ENCODE measurements at places on chromosomes 6 and 20.

DNA sequence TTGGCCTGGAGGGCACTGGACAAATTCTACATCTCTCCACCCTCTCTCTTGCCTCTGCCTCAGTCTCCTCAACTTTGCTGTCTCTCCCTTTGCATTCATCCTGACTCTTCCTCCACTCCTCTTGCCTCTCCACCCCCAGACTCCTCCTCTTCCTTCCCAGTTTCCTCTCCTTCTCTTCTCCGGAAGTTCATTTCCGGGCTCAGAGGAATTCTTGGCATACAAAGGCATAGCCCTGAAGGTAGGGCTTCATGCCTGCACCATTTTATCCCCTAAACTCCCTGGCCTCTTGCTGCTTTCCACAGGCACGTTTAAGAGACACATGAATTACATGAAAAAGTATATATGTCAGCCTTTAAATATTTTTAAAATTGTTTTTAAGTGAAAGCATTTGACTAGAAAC is 10.6 kb downstream of the BFSP1 start:
- no peak for DNase-seq

DNA sequence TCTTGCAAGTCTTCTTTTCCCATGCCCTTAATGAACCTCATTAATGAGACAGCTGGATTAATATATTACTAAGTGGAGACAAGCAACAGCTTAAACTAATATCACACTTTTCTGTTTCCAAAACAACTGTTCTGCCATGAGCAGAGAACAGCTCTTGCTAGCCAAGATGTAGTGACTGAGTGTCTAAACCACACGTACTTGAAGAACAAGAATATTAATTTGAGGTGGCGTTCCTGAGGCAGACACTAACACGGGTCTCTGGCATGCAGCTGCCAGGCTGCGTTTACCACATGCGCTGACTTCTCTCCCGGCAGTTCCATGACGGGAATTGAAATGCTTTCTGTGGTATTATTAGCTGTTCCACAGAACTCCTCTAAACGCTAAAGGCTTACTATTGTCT is 80.6 kb downstream of the FNDC1 start:
- DNase-seq, result no peak

DNA sequence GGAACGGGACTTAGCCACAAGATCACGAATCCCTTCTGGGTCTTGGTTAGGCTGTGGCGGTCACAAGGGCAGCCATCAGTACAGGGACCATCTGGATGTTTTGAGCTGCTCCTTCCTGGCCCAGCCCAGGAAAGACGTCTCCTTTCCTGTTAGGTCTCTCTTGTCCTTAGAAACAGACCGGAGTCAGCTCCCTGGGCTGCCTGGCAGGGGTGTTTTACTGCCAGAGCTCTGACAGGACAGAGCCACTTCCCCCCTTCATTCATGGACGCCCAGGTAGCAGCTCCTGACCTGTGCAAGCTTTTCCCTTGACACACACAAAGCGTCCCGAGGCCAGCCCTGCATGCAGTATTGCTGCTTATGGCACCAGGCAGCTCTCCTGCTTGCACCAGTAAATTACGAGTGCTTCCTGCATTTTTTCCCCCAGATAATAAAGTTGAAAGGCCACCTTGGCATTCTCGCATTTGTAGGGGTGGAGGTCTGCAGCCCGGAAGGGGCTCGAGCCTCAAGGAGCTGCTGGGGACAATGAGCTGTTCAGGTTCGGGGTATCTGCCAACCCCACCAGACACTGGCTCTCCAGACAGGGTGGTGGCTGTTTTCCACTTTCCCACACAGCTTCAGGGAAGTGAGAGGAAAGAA is 87.4 kb downstream of the NOL4L start:
- no peak for DNase-seq

GRCh38 chr6:82057846-82058554 is 189.5 kb downstream of the IBTK start:
- DNase-seq, result no peak

DNA sequence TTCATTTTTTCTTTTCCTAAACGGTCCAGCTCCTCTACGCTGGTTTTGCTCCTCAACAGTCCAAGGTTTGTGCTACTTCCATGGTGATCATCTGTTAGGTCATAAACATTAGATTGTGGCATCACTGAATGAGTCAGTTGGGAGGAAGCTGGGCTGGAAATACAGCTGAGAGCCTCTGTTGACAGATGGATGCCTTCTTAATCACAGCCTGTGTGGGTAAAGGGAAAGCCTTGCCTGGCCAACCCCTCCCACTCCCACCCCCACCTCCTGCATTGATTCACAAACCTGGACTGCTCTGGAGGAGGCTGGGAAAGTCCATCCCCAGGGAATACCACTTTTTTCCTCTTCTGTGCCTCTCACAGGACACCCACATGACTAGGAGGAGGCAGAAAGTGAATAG is 180.6 kb upstream of the CCN2 start:
- no peak for DNase-seq

GRCh38 chr20:49749625-49750024 is 35.9 kb upstream of the B4GALT5 start:
- no peak for DNase-seq

GRCh38 chr20:8756410-8756809 is 312.5 kb upstream of the PLCB4 start:
- no peak for DNase-seq

DNA sequence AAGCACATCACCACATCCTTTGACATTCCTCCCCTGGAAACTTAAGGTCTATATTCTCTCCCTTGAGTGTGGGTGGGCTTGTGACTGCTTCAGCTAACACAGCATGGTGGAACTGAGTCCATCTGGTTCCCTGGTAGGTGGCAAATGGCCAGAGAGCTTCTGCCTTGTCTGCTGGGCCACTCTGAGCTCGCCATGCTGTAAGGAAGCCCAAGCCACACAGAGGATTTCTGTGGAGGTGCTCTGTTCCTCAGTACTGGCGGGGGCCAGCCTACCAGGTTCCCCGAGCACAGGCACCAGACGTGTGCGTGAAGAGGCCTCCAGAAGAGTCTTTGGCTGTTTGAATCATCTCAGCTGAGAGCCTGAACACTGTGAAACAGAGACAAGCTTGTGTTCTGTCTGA is 41.6 kb upstream of the PMEPA1 start:
- DNase-seq, result no peak

GRCh38 chr6:138765896-138766655 is 7.5 kb upstream of the CCDC28A start:
- DNase-seq, result no peak

DNA sequence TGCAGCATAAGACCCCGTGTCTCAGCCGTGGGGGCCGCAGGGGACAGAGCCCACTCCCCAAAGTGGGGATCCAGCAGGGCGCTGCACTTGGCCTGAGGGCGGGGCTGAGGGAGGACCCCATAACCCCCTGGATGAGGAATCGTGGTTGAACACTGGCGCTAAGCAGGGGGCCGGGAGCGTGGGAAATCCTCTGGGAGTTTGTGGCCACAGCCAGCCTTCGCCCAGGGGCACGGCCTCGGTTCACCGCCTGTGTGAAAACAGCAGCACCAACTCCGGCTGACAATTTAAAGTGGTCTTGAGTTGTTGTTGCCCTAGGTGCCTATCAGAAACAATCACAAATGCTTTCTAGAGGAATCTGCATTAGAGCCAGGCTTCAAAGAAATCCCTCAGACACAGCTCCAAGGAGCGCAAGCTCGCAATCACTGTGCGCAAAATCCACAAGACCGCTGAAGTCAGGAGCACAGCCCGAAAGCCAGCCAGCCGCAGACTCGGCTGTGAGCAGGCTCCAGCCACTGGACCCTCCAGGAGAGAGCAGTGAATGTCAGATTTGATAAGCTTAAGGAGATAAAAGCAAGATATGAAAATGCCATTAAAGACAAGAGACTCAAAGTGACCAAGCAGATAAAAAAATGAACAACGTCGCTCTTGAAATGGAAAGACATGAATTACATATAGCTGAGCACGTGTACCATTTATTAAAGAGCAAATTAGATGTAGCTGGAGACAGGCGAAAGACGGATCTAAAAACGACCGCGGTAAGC is 10.9 kb upstream of the RPS6KA2 start:
- no peak for DNase-seq

GRCh38 chr6:107869871-107870270 is 45.8 kb upstream of the SCML4 start:
- DNase-seq, result no peak
